Cardiac muscle cell (in vitro differentiated cells and primary cell): ENCODE measurements at places on chromosomes 12 and 14. TPM values are rescaled to one million over a fixed set of nuclear protein-coding genes. Genes with fewer than 3 reads are reported as not detected.

DNA sequence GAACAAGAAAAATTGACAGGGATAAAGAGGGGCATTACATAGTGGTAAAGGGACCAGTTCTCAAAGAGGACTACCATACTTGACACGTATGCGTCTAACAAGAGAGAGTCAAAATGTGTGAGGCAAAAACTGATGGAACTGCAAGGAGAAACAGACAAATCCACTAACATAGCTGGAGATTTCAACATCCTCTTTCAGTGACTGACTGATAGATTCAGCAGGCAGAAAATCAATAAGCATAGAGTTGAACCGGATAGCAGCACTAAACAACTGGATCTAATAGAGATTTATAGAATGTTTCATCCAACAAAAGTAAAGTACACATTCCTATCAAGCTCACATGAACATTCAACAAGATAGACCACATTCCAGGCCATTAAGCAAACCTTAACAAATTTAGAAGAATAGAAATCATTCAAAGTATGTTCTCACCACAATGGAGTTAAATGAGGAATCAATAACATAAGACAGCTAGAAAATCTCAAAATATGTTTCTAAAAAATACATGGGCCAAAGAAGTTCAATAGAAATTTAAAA is 16.1 kb upstream of the CRACR2A start:
- no peak for DNase-seq

DNA sequence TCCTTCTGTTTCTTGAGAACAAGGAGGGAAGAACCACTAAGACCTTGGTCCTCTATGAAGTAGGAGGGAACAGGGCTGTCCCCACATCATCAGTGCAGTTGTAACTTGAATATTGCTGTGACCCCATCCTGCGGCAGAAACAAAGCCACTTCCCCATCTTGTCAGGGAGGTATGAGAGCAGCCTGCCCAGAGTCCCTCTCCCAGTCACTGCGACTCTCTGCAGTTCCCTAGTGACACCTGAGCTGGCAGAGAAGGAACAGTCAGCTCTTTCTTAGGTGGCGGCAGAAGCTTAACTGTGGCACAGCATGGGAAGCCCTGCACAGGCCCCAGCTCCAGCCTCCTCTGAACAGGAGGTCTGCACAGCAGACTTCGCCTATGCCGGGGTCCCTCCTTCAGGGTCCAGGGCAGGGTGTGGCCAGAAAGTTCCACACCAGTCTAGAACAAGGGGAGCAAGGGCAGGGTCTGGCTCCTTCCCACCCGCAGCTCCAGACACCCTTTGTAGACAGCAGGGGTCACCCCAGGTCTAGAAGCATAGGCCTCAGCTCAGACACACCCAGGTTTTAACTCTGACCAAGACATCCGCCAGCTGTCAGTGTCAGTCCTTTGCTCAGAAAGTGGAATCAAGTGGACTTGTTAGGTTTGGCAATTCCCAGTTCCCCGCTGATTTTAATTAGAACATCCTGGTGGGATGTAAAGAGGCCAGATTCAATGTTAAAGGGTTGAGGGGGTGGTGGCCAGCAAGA is 36.8 kb downstream of the DEGS2 start:
- no peak for DNase-seq

- no peak for DNase-seq
Measured at GRCh38 chr14:96002498-96002884, 36.7 kb upstream of the C14orf132 start.

DNA sequence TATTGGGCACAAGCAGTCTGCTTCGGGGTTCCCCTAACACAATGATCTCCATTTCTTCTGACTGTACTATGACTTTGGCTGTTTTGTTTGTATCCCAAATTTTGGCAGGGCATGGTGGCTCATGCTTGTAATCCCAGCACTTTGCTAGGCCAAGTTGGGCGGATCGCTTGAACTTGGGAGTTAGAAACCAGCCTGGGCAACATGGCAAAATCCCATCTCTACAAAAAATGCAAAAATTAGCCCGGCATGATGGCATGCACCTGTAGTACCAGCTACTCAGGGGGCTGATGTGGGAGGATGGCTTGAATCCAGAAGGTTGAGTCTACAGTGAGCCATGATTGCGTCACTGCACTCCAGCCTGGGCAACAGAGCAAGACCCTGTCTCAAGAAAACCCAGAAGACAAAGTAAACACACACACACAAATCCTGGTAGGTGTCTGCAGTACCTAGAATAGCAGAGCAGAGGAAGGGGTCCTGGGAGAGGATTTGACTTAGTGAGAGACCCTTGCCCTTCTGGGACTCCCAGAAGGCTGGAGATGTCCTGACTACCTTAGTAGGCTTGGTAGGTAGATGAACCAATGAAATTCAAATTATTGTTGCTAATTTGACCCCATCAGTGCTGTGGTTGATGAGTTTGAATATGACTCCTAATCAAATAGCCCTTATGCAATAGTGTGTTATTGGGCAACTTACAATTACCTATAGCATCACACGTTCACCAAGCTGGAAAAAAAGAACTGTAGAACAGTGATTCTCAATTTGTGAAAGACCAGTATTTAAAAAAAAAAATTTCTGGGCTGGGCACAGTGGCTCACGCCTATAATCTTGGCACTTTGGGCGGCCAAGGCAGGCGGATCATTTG is 6.8 kb upstream of the AEBP2 start:
- no peak for DNase-seq

Gene GTF2H3
- 12.7 and 16.2 TPM in 2 replicates for total RNA-seq

DNA sequence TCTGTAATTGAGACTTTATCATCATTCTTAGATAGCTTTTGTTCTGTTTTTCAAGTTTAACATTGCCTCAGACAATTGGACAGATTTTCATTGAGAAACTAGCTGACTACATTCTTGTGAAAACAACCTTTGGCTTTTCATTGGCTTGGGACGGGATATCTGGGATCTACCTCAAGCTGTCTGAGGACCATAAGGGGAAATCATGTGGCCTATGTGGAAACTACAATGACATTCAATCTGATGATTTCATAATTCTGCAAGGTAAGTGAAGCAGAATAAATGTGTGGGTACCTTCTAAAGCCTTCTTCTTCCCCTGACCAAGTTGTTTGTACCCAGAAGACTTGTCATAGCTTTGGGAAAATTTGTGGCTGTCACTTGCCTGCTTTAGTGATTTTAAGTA is 133.5 kb downstream of the OTOGL start:
- DNase-seq, result no peak

DNA sequence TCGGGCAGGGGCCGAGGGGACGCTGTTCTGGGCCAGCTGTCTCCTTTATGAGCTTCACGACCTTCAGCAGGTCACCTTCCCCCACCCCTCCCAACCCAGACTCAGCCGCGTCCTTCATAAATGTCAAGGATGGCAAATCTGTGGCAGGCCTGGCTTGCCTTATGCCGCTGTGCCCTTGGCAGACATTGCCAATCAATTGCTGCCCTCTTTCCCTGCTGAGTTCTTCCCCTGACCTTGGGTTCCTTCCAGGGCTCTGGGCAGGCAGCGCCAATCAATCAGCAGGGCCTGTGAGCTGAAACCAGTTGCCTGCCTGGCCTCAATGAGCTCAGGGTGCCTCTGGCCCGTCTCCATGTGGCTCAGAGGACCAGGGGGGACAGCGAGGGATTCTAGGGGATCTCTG is 7.7 kb downstream of the FAM222A start:
- no peak for DNase-seq

- DNase-seq, result no peak
Measured at GRCh38 chr12:116320791-116321217, 43.3 kb upstream of the MED13L start.

Gene ANKRD33
- 0.30 TPM in 1 of 2 replicates, not detected in the other for total RNA-seq

GRCh38 chr12:122042910-122043309 is 21.2 kb downstream of the BCL7A start:
- DNase-seq, result no peak

GRCh38 chr12:41188841-41189394 is 798 bp downstream of the PDZRN4 start:
- no peak for DNase-seq

DNA sequence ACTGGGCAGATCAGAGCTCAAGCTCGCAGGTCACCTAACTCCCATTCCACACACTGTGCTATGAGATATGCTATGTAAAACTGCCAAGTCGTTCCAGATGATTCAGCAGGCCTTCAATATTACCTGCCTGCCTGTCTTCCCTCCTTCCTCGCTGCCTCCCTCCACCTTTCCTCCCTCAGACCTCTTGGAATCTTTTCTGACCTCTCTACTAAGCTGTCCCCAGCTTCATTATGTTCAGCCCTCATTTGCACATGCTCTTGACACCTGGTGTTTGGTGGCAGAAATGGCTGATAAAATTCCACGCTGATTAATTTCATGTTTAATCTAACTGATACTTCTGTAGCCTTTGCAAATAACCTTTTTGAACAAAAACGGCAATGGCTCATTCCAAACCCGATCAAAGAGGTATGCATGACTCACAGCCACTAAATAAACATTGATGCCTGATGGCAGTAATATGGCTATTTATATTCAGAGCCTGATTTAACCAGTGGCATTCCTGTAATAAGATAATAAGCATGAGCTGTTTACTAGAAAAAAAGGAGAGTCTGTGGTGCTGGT is 130.8 kb upstream of the EGLN3 start:
- no peak for DNase-seq

GRCh38 chr12:4449851-4450221 is 4.2 kb upstream of the FGF6 start:
- DNase-seq, result no peak
